Left ventricle myocardium superior (tissue), 1 donor: ENCODE measurements at places on chromosomes 4 and X.

DNA sequence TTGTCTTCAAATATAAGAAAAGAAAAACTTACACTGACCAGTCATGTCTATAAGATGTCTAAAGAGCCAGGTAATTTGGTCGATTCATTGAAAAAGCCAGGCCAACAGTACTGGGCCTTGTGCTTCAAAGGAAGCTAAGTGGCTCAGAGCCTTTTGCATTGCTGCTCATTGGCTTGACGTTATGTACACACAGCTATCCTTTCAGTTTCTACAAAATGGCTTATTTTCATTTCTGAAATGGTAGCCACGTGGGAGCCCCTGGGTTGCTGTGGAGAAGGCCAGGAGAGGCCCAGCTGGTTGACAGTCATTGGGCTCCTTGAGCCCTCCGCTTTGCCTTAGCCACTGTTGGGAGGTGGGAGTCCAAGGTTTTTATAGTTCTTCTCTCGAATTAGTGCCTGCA lies 199.1 kb upstream of the CXorf66 start:
- DNase-seq = no peak

GRCh38 chr4:185837415-185838103 lies 25.6 kb upstream of the SORBS2 start:
- DNase-seq = no peak

DNA sequence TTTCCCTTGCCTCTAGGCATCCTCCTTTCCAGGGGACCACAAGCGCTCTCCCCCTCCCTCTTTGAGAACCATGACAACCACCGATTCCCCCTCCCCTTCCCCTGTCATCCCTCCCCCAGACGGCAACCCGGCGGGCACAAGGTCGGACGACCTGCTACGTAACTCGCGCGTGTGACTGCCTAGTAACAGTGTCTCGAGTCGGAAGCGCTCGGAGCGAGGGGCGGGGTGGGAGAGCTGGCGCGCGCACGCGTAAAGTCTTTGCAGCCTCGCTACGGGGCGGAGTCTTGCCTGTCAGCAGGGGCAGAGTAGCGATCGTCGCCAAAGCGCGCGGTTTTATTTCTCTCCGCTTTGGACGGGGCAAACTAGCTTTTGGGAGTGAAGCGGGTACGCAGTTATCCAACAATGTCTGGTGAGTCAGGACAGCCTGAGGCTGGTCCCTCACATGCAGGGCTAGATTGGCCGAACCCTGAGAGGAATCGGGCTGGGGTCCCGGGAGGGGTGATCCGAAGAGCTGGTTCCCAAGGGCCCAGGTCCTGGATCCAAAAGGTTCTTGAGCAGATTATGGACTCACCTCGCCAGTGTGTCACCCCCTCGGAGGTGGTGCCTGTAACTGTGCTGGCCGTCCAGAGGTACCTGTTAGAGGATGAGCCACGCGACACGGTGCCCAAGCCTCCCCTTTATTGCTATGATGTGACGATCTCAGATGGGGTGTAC lies at the start of gene RADX:
RADX (plus strand) TSS at position 300 of the 714 bp plus-strand sequence; CDS start at position 403, 103 bp downstream.
- DNase-seq = peak; percentile 83

- DNase-seq = no peak
These were observed 20.2 kb downstream of the CETN2 start for GRCh38 chrX:152810403-152810802.

- DNase-seq = no peak
These were observed 401.0 kb downstream of the TMA16 start for GRCh38 chr4:163895378-163896005.

GRCh38 chr4:166049036-166049435 lies 176.0 kb downstream of the TLL1 start:
- no peak for DNase-seq

- no peak for DNase-seq
These were observed 23.0 kb downstream of the GABRA3 start for GRCh38 chrX:152428120-152428519.

DNA sequence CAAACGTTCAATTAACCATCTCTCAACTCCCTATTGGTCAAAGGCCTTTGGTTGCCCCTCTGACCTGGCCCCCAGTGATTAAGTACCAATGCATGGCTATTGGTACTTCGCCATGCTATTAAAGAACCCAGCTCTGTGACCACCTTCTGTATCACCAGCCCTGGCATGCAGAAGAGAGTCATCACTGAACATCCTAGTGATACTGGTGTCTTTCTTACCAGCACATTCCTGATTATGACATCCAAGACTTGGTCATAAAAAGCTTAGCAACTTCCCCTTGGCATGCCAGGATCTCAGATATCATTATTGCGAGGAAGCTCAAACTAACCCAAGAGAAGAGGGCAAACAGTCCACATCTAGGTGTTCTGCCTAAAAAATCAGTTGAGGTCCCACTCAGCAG lies 122.3 kb upstream of the OTUD4 start:
- DNase-seq = no peak

DNA sequence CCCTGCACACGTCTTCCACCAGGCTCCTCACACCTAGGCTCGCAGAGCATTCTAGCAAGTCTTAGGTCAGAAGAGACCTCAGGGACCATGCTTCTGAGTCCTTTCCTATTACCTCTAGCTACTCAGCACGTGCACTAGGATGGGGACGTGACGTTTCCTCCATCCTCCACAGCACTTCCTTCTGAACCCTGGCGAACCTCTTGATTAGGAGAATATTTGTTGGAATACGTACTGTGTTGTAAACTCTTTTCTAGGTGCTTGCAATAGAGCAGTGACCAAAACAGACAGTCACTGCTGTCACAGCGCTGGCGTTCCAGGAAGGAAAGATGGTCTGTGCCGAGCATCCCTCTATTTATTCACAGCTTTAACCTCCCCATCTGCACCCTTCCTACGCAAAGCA lies 12.9 kb upstream of the TENM3 start:
- no peak for DNase-seq

DNA sequence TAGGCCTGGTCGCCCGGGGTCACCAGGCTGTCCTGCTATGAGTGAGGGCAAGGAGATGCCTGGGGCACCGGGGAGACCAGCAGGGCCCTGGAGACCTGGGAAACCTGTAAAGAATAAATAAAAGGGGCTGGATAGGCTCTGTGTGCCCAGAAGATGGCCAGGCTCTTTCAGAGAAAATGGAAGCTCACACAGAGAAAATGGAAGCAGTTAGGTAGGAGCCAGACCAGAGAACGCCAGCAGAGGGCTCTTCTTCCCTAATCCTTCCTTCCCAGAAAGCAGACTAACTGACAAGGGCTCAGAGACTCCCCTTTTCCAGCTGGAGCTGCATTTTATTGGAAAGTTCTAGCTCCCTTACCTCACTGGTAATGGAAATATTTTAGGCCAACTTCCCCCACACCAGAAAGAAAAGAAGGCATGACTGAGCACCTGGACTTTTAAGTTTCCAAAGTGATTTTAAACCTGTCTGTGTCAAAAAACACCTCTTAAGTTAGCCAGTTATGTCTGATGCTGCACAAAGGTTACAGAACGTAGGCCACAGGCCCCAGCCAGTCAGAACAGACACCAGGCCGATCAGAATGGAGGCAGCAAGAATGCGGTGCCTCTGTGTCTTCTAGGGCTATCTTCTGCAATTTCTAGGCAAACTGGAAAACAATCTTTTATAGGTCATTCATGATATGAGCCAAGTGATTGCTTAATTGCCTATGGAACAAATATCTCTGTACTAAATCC lies 74.0 kb downstream of the ATG4A start:
- no peak for DNase-seq

- DNase-seq = peak; percentile 85
These were observed at the start of gene CPE for GRCh38 chr4:165378745-165379677. TSS of gene CPE (plus strand) at chr4:165379008. CDS start at chr4:165379222, 214 bp downstream.

DNA sequence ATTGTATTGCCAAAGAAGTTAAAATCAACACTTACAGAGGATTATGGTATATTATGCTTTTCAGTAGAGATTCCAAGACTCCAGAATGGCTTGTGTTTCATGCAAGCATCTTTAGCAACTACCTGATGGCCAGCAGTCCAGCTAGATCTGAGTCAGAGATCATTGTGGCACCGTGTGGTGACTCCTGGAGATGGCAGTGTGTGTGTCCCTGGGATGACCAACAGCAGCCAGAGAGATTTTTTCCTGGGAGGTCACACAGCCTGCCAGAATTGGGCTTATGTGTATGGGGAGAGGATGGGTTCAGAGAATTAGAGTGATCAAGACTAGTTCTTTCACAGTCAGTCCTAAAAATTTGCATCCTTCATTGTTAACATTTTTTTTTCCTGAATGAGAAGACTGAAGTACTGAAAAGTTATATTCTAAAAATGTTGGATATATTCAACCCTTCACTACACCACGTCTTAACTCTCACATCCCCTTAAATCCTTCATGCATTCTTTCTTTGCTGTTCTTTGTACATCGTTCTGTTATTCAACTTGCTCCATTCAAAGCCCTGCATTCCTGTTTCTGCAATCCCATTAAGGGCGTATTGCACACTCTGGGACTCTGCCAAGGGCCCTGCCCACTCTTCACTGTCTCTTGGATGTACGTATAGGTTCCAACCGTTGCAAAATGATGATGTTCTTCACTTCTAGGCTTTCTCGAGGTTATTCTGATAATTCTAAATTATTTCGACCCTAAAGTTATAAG lies 12.4 kb downstream of the TENM3 start:
- DNase-seq = no peak

GRCh38 chrX:133979641-133980230 lies 5.7 kb downstream of the GPC3 start:
- no peak for DNase-seq

DNA sequence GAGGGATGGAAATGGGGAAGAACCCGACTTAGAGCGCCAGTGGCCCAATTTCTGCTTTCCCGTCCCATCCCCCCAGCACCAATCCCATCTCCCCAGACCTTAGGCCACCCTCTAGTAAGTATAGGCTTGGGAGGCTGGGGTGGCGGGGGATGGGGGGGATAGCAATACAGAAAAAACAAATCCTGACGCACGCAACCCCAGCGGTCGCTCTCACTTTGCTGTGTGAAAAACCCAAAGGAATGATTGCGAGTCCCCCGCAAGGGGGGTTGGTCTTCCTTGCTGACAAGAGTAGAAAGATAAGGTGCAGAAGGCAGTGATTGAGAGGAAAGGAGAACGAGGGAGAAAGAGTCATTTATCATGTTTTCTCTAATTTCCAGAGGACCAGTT lies 863 bp downstream of the CPE start:
- DNase-seq = peak; percentile 26

DNA sequence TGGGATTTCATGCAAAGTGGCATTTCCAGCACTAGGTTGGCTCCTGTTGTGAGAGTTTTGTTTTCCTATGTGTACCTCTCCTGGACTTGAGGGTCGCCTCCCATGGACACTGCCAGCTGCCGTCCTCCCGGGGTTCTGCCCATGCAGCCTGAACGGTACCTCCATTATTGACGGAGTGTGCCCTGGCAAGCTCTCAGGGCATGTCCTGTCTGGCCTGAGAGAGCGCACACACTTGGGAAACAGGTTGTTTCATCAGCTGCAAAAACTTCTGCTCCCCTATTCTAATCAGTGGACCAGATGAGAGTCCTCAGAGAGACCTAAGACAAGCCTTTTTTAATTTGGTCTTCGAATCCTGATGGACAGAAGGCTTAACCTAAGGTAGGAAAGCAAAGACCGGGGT lies 56.6 kb upstream of the HOPX start:
- DNase-seq = no peak

DNA sequence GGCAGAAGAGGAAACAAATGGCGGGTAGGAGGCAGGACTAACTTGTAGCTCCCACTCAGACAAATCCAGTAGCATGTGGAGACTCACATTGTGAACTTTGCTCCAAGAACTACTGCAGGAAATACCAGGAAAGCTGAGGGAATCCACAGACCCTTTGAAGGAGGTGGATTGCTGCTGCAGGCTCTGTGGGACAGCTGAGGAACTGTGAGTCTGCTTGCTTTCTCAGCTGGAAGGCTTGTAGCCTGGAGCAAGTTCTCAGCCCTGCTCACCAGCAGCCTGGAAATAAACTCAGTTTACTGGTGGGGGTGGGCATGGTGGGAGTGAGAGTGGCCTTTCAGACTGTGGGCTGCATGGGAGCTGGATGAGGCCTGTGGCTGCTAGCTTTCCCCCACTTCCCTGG lies 16.0 kb downstream of the RTL3 start:
- no peak for DNase-seq

GRCh38 chr4:106854569-106855351 lies 181.4 kb downstream of the DKK2 start:
- DNase-seq = no peak

GRCh38 chrX:10482261-10482660 lies 138.1 kb downstream of the MID1 start:
- DNase-seq = peak; percentile 44

GRCh38 chr4:139819082-139819481 lies 153.5 kb downstream of the MGST2 start:
- DNase-seq = no peak

GRCh38 chr4:101019313-101019712 lies 328.0 kb downstream of the PPP3CA start:
- no peak for DNase-seq

- DNase-seq = no peak
These were observed 143.0 kb upstream of the GYPA start for GRCh38 chr4:144283526-144283925.

GRCh38 chr4:124426279-124426678 lies 286.3 kb downstream of the ANKRD50 start:
- DNase-seq = no peak

DNA sequence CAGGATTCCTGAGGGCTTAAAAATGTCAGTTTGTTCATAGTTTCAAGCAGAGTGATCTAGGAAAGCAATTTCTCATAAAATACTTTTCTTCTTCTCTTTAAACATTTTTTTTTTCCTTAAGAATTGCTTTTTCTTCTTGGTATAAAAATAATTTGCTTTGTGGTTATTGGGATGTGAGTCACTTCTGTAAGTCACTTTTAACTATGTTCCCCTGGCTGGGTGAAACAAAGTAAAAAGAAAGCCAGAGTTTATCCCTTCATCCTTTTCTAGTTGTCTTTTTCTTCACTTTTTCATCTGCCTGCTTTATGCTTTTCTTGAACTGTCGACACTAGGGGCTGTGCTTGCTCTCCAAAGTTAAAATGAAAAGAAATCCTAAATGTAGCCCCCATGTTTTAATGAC lies 33.5 kb downstream of the ARSJ start:
- DNase-seq = no peak
